ENCODE measurements at places on chromosomes 1 and 21. TPM values are rescaled to one million over a fixed set of nuclear protein-coding genes. Genes with fewer than 3 reads are reported as not detected.

- DNase-seq: no peak
- no peak overlapping the region for H3K4me3 ChIP-seq
- no peak overlapping the region for H3K27ac ChIP-seq
- H3K27me3 ChIP-seq: no peaks in the 10 kb centered on the region
- H3K36me3 ChIP-seq: no peaks in the 10 kb centered on the region
- H3K4me1 ChIP-seq: no peaks in the 10 kb centered on the region
Measured at GRCh38 chr1:223639331-223639749, 26.2 kb downstream of the CAPN8 start.

The TCEANC2 gene
- polyA plus RNA-seq: 1.9 TPM

DNA sequence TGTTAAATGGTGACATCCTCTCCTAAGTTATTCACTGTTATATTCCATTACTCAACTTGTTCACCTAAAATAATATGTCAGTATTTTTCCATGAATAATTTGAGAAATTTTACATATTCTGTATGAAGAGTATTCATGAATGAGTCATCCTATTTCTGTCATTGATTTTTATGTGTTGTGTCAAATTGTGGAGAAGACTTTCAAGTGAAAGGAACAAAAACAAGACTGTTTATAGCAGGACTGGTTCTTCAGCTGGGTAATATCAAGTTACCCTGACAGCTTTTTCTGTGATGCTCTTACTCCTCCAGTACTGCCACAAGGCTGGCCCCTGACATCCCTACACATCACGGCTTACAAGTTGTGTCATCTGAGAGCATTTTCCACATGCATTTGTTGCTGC is 847.7 kb downstream of the NCAM2 start:
- H3K4me3 ChIP-seq: no peak overlapping the region
- no peak for DNase-seq
- H3K27ac ChIP-seq: no peak overlapping the region

The LHX8 gene
- not detected for polyA plus RNA-seq

The CELA2A gene
- polyA plus RNA-seq: 0.16 TPM

GRCh38 chr1:227368009-227368408 is 49.7 kb upstream of the CDC42BPA start:
- no peak overlapping the region for H3K4me3 ChIP-seq
- no peak overlapping the region for H3K27ac ChIP-seq
- H3K36me3 ChIP-seq: no peaks in the 10 kb centered on the region
- no peaks in the 10 kb centered on the region for H3K27me3 ChIP-seq

The EPS8L3 gene
- not detected for polyA plus RNA-seq

GRCh38 chr1:218754477-218754876 is 409.3 kb downstream of the TGFB2 start:
- H3K4me3 ChIP-seq: no peak overlapping the region
- no peaks in the 10 kb centered on the region for H3K36me3 ChIP-seq
- no peak overlapping the region for H3K27ac ChIP-seq
- no peaks in the 10 kb centered on the region for H3K4me1 ChIP-seq
- H3K27me3 ChIP-seq: no peaks in the 10 kb centered on the region

DNA sequence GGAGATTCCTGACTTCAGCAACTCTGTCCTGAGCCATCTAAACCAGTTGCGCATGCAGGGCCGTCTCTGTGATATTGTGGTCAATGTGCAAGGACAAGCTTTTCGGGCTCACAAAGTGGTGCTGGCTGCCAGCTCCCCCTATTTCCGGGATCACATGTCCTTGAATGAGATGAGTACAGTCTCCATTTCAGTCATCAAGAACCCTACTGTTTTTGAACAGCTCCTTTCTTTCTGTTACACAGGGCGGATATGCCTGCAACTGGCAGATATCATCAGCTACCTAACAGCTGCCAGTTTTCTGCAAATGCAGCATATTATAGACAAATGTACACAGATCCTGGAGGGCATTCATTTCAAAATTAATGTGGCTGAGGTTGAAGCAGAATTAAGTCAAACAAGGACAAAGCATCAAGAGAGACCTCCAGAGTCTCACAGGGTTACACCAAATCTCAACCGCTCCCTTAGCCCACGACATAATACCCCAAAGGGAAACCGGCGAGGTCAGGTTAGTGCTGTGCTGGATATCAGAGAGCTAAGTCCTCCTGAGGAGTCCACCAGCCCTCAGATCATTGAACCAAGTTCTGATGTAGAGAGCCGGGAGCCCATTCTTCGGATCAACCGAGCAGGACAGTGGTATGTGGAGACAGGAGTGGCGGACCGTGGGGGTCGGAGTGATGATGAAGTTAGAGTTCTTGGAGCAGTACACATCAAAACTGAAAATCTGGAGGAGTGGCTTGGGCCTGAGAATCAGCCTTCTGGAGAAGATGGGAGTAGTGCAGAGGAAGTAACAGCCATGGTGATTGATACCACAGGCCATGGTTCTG is 2.3 kb downstream of the ZBTB37 start:
- H3K27me3 ChIP-seq: no peaks in the 10 kb centered on the region
- H3K4me3 ChIP-seq: no peak overlapping the region
- peaks cover 77% of the 10 kb centered on the region for H3K4me1 ChIP-seq
- H3K27ac ChIP-seq: peak overlapping the region; percentile 99
- H3K36me3 ChIP-seq: no peaks in the 10 kb centered on the region
- DNase-seq: peak; percentile 83
